ENCODE measurements at places on chromosomes 13 and 19. TPM values are rescaled to one million over a fixed set of nuclear protein-coding genes. Genes with fewer than 3 reads are reported as not detected.

DNA sequence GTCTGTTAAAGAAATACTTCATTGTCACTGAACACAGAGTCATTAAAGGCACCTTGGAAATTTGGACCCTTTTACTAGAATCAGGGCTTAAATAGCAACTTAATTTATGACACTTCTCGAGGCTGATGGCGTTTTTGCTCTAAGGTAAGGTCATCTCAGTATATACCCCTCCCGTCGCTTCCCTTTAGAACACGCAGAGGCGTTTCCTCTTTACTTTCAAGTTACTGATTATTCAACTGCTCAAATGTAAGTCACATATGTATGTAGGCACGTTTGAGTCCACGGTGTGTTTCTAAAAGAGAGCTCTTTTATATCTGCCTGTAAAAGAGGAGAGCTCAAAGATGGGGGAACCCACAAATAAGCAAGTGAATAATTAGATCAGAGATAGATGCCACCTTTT lies 181.5 kb downstream of the TSHZ3 start:
- no peaks in the 10 kb centered on the region for H3K4me1 ChIP-seq
- no peaks in the 10 kb centered on the region for H3K27me3 ChIP-seq
- H3K36me3 ChIP-seq = no peaks in the 10 kb centered on the region

DNA sequence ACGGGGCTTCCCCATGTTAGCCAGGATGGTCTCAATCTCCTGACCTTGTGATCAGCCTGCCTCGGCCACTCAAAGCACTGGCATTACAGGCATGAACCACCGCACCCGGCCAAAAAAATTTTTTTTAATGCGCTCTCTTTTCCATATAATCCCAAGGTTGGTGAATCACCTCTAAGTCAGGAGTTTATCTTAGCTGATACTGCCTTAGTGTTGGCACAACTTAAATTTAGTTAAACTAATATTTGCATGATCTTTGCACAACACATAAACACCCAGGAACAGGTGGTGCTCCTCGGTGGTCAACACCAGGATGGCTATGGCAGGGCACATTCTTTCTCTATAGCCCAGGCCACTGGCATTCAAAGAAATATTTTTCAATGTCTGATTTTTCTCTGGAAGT lies 24.1 kb upstream of the PSG7 start:
- H3K27me3 ChIP-seq = no peaks in the 10 kb centered on the region
- H3K4me1 ChIP-seq = no peaks in the 10 kb centered on the region
- H3K4me3 ChIP-seq = no peak overlapping the region
- no peak for DNase-seq

DNA sequence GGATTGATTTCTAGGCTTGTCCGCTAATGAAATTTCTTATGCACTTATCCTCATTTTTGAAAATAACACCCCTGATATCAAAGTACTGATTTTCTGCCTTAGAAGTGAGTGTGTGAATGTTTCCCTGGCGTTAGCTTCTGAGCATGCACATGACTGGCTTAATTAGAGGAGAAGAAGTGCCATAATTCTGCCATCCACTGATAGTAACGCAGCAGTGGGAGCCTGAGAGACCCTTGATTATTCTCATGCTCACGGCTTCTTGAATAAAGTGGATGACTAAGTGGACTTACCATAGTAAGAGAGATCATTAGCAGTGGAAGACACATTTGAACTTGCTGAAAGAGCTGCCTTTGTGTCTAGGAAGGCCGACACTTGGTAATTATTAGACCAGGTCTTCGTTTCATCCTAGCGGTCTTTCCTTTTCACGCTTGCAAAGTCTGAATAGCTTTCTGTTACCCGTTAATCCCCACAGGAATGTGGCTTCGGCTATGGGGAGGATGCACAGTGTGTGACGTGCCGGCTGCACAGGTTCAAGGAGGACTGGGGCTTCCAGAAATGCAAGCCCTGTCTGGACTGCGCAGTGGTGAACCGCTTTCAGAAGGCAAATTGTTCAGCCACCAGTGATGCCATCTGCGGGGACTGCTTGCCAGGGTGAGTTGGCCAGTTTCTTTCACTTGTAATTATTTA lies 45.3 kb downstream of the TNFRSF19 start:
- peaks cover 4% of the 10 kb centered on the region for H3K36me3 ChIP-seq
- no peaks in the 10 kb centered on the region for H3K27me3 ChIP-seq
- DNase-seq = peak; percentile 74
- no peak overlapping the region for H3K4me3 ChIP-seq
- H3K27ac ChIP-seq = no peak overlapping the region

CLEC11A gene
- total RNA-seq = 27.5 TPM

GRCh38 chr19:5957170-5957569 lies 20.8 kb downstream of the RANBP3 start:
- H3K4me3 ChIP-seq = no peak overlapping the region
- peaks cover 44% of the 10 kb centered on the region for H3K4me1 ChIP-seq
- no peak overlapping the region for H3K27ac ChIP-seq
- peak; percentile 69 for DNase-seq
- no peaks in the 10 kb centered on the region for H3K27me3 ChIP-seq
- H3K36me3 ChIP-seq = peaks cover 1% of the 10 kb centered on the region

DNA sequence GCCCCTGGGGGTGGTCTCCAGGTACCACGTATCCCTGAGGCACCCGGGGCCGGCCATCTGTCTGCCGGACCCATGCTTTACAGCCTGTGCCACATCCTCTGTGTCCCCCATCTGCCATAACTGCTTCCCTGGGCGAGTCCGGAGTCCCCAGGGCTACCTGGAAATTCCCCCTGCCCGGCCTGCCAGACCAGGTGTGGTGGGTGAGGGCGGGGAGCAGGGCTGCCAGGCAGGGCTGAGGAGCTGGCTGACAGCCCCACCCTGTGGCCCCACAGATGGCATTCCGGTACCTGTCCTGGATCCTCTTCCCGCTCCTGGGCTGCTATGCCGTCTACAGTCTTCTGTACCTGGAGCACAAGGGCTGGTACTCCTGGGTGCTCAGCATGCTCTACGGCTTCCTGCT lies 10.3 kb upstream of the RELB start:
- H3K4me3 ChIP-seq = no peak overlapping the region
- DNase-seq = no peak
- no peak overlapping the region for H3K27ac ChIP-seq
- H3K36me3 ChIP-seq = peaks cover 24% of the 10 kb centered on the region
- H3K4me1 ChIP-seq = no peaks in the 10 kb centered on the region
- no peaks in the 10 kb centered on the region for H3K27me3 ChIP-seq

GRCh38 chr13:104597546-104598180 lies 1531.4 kb upstream of the SLC10A2 start:
- H3K36me3 ChIP-seq = no peaks in the 10 kb centered on the region
- H3K4me1 ChIP-seq = no peaks in the 10 kb centered on the region
- no peak overlapping the region for H3K27ac ChIP-seq
- no peak overlapping the region for H3K4me3 ChIP-seq

PALM3 gene
- total RNA-seq = 1.3 TPM

WASF3 gene
- 16.2 TPM for total RNA-seq

DNA sequence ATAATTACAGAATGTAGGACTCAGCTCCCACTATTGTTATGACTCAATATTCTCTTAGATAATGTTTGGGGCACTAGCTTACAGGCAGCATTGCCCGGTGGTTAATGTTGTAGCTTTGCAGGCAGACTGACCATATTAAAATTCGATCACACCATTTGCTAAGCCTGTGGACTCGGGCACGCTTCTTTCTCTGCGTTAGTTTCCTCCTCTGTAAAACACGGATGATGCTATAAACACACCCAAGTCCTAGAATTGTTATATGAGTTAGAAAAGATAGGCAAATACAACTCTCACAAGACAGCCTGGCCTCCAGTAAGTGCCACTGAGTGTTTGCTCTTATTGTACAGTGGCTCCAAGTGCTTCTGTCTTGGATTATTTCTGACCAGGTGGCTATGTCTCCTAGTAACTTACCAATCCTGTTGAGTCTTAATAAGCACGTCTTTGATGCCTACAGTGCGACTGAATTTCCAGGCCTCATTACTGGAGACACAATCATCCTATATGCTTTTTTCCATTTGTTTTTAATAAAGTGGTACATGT lies 50.0 kb upstream of the ALOX5AP start:
- H3K36me3 ChIP-seq = no peaks in the 10 kb centered on the region
- H3K4me1 ChIP-seq = peaks cover 6% of the 10 kb centered on the region
- no peaks in the 10 kb centered on the region for H3K27me3 ChIP-seq

KLK1 gene
- not detected for total RNA-seq

GRCh38 chr13:21008026-21008425 lies 53.4 kb downstream of the LATS2 start:
- H3K27me3 ChIP-seq = no peaks in the 10 kb centered on the region
- no peak overlapping the region for H3K27ac ChIP-seq
- peaks cover 2% of the 10 kb centered on the region for H3K36me3 ChIP-seq
- peaks cover 16% of the 10 kb centered on the region for H3K4me1 ChIP-seq

- H3K36me3 ChIP-seq = no peaks in the 10 kb centered on the region
- H3K4me3 ChIP-seq = no peak overlapping the region
- peaks cover 6% of the 10 kb centered on the region for H3K4me1 ChIP-seq
- no peak overlapping the region for H3K27ac ChIP-seq
- no peaks in the 10 kb centered on the region for H3K27me3 ChIP-seq
Observed at GRCh38 chr13:75137911-75138571, 343.9 kb downstream of the TBC1D4 start.

DNA sequence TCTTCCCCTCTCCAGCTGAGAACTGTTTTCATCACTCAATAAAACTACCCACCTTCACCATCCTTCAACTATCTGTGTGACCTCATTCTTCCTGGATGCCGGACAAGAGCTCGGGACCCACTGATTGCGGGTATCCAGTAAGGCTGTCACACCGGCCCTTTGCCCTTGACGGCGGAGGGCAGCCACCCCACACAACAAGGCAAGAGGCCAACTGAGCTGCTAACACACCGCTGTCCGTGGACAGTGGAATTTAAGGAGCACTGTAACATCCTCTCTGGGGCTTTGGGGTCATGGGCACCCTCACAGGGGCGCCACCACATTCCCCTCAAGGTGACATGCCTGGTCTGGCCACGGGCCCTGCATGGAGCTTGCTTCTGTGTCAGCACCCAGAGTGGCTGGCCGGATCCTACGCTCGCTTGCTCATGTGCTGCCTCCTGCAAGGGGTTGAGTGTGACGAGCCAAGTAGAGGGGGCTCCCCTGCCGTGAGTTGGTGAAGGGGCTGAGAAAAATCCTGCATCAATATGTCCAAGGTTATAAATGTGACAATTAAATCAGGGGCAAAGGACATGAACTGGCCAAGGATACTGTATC lies 31.4 kb downstream of the LHFPL6 start:
- no peak overlapping the region for H3K4me3 ChIP-seq
- H3K36me3 ChIP-seq = no peaks in the 10 kb centered on the region
- DNase-seq = no peak
- H3K27ac ChIP-seq = no peak overlapping the region

GRCh38 chr19:4988770-4989251 lies 19.9 kb downstream of the KDM4B start:
- H3K4me3 ChIP-seq = no peak overlapping the region
- no peaks in the 10 kb centered on the region for H3K36me3 ChIP-seq
- H3K4me1 ChIP-seq = peaks cover 16% of the 10 kb centered on the region
- H3K27ac ChIP-seq = peak overlapping the region; percentile 50

ZNF442 gene
- total RNA-seq = 5.1 TPM

RNF6 gene
- 54.2 TPM for total RNA-seq

GRCh38 chr13:81138353-81138980 lies 797.5 kb upstream of the SPRY2 start:
- no peak overlapping the region for H3K27ac ChIP-seq
- DNase-seq = no peak
- H3K27me3 ChIP-seq = no peaks in the 10 kb centered on the region
- no peaks in the 10 kb centered on the region for H3K36me3 ChIP-seq
- H3K4me1 ChIP-seq = no peaks in the 10 kb centered on the region
- H3K4me3 ChIP-seq = no peak overlapping the region

DNA sequence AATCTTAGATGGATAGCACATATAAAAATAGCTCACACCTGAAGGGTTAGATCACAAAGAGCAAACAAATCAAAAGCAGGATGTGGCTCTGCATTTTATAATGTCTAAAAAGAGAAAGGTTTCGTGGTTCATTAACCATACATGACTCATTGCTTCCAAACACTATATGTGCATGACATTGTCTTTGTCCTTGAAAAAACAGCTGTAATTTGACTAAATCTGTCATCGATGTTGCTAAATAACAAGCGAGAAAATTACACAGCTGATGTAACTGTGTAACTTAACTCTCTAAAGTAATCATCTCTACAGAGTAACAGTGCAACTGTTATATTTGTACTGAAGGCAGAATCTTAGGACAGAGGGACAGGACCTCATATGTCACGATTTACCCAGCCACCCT lies 383.1 kb upstream of the GPC6 start:
- DNase-seq = peak; percentile 88
- H3K36me3 ChIP-seq = no peaks in the 10 kb centered on the region
- no peaks in the 10 kb centered on the region for H3K27me3 ChIP-seq

DNA sequence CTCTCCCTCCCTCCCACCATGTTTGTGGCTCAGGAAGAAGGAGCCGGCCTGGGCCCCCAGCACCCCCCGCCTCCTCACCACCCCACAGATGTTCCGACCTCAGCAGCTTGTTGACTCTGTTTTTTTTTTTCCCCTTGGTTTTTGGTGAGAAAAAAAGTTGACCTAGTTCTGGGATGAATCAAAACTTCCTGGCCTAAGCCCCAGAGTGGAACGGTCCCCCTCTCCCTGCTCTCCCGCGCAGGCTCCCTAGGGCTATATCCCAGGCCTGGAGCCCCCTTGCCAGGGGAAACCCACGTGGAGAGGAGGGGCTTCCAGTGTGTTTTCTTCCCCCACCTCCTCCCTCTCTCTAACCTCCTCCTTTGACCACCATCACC lies 4.0 kb downstream of the COL5A3 start:
- H3K27me3 ChIP-seq = no peaks in the 10 kb centered on the region
- peaks cover 2% of the 10 kb centered on the region for H3K36me3 ChIP-seq
- H3K27ac ChIP-seq = peak overlapping the region; percentile 34

GRCh38 chr19:41159881-41160280 lies 33.1 kb upstream of the CYP2S1 start:
- H3K27ac ChIP-seq = no peak overlapping the region
- no peaks in the 10 kb centered on the region for H3K36me3 ChIP-seq
- no peak for DNase-seq
- no peak overlapping the region for H3K4me3 ChIP-seq
- no peaks in the 10 kb centered on the region for H3K27me3 ChIP-seq

DNA sequence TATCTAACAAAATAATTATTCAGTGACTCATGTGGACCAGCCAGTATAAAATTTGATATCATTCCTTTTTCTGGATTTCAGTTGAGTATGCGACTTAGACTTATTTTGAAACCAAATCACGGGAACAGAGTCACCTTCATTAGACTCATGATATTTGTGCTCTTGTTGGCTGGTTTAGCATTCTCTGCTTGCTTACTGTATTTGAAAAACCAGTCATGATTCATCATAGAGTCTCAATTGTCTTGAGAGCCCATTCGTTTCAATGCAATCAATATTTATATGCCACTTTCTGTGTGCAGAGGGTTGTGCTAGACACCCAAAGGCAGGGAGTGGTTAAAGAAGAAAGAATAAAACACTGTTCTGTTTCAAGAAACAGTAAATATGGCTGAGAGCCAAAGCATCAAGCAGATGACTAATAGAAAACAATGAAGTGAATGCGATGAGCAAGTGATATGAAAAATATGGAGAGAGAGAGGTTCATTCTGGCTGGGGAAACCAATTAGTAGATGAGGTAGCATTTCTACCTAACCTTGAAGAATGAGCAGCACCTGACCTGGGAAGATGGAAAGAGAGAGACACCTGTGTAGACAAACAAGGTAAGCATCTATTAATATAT lies 99.6 kb upstream of the MBNL2 start:
- no peaks in the 10 kb centered on the region for H3K27me3 ChIP-seq
- no peak overlapping the region for H3K27ac ChIP-seq
- H3K4me3 ChIP-seq = no peak overlapping the region
- H3K36me3 ChIP-seq = no peaks in the 10 kb centered on the region
- DNase-seq = peak; percentile 80
